Activated T-cell treated with anti-CD3 and anti-CD28 coated beads for 4 hours (primary cell): ENCODE measurements at places on chromosomes 3 and 15.

DNA sequence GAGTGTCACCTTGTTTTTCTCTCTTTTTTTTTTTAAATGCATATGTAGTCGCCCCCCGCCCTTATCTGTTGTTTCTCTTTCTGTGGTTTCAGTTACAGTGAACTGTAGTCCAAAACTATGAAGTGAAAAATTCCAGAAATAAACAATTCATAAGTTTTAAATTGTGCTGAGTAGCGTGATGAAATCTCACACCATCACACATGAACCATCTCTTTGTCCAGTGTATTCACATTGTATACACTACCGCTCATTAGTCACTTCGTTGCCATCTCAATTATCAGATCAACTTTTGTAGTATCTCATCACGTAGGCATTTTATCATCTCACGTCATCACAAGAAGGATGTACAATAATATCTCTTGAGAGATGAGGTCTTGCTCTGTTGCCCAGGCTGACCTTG, 62.5 kb upstream of the MLF1 start:
- DNase-seq: no peak

- DNase-seq: no peak
Measured at GRCh38 chr3:112675349-112675748, 34.4 kb upstream of the CCDC80 start.

DNA sequence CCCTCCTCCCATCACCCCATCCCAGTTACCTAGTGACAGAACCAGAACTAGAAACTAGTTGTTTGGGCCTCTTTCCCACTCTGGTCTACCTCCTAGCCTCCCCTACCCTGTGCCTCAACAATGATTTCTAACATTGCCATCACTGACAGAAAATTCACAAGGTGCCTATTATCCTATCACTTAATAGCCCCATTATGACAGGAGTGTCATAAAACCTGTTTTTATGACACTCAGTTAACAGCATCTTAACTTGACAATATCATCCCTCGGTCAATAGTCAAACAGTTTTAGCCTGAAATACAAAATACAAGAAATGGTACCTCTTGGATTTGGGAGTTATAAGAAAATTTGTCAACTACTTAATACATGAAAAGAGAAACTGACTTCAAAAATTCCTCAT, 46.5 kb downstream of the ULK4 start:
- DNase-seq: no peak

GRCh38 chr3:122305818-122306621, 19.0 kb upstream of the CSTA start:
- no peak for DNase-seq

- no peak for DNase-seq
Measured at GRCh38 chr3:171181907-171182690, 155.6 kb upstream of the SLC2A2 start.

DNA sequence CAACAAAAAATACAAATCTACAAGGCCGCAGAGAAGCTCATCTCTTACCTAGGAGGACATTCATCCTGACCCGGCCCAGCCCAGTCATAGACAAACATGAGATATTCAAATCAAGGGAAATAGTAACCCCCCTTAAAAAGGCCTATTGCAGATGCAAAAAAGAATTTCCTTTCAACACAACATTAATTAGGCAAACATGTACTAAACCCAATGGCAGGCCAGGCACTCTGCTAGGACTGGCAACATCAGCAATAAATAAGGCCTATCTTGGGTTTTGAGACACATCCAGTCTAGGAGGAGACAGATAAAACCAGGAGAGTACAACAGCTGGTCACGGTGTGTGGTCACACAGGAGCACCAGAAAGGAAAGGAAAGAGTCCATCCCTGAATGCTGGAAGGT, 61.4 kb downstream of the ADCY5 start:
- DNase-seq: no peak

- DNase-seq: no peak
Measured at GRCh38 chr3:150180334-150180733, 209.6 kb upstream of the PFN2 start.

DNA sequence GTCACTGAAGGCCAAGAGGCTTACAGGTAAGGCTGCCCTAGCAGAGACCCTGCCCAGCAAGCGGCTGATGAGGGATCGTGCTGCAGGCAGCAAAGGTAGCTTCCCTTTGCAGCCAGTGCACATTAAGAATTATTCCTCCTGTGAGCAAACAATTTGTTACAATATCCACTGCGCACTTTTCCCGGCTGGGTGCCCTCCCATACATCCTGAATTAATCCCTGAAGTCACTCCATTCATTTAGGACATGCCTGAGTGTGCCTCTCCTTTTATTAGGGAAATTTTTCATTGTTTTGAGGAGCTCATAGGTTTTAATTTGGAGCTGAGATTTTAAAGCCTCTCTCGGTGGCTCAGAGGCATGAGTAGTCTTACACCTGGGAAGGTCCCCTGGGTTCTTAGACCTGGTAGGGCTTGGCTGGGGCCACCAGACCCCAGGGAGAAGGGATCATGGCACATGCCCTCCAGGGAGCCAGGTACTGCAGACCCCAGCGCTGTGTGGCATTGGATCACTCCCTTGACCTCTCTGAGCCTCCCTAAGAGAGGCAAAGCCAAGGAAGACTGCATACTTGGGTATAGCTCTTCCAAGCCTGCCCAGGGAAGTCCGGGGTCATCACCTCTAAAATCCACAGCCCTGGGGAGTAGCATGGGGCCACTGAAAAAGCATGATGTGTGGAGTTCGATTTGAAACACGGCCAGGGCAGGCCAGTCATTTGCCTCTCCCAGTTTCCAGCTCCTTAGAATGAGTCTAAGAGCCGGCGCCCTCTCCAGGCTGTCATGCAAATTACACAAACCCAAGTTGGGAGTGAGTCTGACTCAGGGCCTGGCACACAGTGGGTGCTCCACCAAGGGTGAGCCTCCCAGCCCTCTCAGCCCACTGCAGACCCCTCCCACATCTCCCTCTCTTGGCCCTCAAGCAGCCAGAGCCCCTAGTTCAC, 151.9 kb upstream of the LINGO1 start:
- no peak for DNase-seq

DNA sequence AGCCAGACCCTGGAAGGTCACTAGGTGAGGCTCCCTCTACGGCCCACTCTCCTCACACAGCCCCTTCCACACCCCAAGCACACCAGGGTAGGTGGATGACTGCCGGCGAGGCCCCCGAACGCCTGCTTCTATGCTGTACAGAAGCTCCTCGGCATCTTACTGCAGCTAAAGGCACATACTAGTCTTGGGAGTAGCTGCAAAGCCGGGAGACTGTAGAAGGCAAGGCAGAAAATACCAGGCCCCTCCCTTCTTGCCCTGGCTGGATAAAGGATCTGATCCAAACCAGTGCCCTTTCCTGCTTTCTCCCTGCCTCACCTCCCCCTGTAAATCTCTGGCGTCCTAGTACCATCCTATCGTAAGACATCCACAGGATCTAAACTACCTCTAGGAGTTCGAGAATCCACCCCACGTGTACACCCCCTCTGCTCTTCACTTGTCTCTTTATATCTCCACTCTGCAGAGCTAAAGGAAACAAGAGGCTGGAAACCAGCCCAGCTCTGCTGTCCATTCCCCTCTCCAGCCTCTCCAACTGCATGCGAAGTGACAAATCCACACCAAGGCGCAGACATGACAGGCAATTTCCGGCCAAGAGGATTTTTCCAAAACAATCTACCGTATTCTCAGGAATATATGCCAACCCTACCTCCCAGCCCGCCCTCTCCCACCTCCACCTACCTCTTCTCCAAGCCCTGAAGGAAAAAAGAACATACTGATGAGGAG, 11.8 kb downstream of the TNK2 start:
- DNase-seq: no peak

DNA sequence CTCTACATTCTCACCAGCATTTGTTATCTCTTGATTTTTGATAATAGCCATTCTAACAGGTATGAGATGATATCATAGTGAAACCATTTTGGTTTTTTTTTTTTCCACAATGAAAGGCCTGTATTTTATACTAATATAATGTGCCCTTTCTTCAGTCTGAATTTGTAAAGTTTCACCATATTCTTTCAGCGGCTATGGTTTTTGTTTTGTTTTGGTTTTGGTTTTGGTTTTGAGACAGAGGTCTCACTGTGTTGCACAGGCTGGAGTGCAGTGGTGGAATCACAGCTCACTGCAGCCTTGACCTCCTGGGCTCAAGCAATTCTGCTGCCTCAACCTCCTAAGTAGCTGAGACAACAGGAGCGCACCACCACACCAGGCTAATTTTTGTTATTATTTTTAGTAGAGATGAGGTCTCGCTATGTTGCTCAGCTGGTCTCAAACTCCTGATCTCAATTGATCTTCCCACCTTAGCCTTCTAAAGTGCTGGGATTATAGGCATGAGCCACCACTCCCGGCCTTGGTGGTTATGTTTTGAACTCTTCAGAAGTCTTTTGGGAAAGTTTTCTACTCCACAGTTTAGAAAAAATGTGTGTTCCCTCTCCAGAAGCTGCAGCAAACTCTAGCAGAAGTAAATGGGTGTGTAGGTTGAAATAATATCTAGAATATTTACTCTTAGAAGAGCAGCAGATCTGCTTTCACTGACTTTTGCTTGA, 110.2 kb upstream of the UMPS start:
- no peak for DNase-seq

DNA sequence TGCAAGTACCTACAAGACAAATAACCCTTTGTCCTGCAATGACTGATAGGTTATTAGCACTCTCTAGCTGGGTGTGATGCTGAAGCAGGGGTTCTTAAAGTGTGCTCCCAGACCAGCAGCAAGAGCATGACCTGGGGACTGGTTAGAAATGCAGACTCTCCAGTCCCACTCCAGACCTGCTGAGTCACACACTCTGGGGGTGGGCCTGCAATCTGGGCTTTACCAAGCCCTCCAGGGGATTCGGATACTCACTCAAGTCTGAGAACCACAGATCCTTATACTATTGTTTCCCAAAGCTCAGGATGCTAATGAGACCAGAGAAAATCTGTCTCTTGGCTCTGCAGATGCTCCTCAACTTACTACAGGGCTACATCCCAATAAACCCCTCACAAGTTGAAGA, 142.1 kb upstream of the RAD18 start:
- DNase-seq: no peak

DNA sequence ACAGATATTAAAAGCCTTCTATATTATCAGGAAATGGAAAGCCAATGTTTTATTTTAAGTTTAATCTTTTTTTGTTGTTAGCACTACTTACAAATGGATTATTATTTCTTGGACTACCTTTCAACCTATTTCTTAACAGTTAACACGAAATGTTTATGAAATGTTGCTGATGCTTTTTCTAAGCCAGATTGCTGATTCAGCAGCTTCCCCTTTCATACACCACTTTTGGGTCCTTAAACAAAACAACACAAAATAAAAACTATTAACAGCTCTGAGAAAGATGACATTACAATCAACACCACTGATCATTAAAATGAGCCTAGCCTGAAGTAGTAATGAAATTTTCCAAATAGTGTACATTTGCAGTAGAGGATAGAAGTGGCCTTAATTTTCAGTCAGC, 99.2 kb upstream of the VEPH1 start:
- no peak for DNase-seq

- DNase-seq: no peak
Measured at GRCh38 chr3:148911592-148911991, 46.5 kb downstream of the CPA3 start.

DNA sequence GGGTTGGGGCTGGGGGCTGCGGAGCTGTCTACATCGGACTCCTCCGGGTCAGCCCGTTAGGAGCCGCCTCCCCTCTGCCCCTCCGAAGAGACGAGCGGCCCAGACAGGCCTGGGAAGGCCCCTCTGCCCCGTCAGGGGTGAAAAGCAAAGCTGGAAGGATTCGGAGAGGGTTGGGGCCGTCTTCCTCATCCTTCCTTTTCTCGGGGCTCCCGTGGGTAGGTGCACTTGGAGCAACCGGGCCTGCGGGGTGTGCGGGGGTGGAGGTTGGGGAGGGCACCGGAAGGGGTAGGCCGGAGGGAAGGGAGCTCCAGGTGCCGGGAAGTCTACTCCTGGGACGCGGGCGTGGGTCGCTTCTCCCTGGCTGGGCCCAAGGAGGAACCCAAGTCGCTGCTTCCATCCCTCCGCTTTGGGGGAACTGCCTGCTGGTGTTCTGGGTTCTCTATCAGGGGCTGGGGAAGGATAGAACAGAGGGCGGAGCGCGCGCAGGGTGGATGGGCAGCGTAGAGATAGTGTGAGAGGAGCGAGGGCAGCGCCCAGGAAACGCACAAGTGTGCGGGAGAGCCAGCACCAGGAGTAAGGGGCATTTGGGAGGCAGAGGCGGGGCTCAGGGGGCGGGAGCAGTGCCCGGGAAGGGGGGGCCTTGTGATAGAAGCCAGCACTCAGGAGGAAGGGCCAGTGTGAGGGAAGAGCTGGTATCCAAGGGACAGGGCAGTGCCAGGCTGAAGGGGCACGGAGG, 590 bp downstream of the POLR2H start:
- DNase-seq: peak; percentile 28

DNA sequence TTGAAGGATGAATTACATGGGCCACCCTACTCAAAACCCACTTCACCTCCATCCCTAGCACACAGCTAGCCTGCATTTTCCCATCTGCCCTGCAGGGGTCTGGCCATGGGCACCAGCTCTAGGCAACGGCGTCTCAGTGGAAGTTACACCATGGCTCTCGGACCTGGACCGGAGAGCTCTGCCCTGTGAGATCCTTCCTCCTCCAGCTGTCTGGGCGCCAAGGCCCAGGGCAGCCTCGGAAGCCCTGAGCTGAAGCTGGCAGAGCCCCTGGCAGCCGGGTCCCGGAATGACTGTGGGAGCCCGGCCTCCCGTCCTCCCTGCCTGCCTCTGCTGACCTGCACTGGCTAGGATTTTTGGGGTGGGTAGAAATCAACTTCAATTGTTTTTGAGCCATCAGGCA, 98.9 kb downstream of the CHSY1 start:
- DNase-seq: no peak
